ENCODE measurements at places on chromosomes 6 and 20.

- no peak for DNase-seq
Observed at GRCh38 chr6:166772518-166772917, 145.5 kb upstream of the RPS6KA2 start.

GRCh38 chr6:130602151-130602770 is 224.9 kb upstream of the SMLR1 start:
- peak; percentile 96 for DNase-seq

DNA sequence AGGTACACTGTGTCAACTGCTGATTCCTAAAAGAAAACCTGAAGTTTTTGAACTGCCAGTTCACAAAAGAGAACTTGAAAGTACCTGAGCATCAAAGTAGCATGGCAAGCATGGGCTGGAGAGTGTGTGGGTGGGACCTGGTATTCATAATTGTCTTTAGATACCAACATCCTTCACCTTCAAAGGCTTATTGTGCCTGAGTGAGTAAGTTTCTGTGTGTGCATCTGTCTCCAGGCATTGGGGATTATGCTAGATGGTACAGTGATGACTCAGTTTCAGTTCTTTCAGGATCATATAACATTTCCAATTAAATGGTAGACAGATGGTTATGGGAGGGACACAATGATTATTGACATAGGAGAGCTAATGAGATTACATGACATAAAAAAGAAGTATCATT is 238.5 kb downstream of the ZFAND3 start:
- DNase-seq = no peak

- no peak for DNase-seq
Observed at GRCh38 chr6:18931086-18931485, 543.9 kb downstream of the RNF144B start.

GRCh38 chr6:144723431-144723830 is 438.3 kb downstream of the UTRN start:
- DNase-seq = no peak

GRCh38 chr6:49540614-49541013 is 9.9 kb upstream of the C6orf141 start:
- no peak for DNase-seq

DNA sequence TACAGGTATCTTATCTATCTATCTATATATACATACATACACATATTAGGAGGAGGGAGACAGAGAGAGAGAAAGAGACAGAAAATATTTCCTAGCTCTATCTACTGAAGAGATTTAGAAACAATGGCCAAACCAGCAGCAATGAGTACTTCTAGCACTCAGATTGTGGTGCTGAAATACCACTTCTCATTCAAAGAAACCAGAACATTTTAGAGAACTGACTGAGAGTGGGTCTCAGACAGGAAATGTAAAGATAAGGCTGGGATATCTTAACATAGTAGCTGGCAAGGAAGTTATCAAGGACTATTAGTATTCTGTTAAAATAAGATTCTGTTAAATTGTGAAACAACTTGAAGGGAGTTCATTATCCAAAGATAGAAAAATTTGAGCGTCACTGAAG is 57.0 kb downstream of the DNAAF9 start:
- DNase-seq = no peak

DNA sequence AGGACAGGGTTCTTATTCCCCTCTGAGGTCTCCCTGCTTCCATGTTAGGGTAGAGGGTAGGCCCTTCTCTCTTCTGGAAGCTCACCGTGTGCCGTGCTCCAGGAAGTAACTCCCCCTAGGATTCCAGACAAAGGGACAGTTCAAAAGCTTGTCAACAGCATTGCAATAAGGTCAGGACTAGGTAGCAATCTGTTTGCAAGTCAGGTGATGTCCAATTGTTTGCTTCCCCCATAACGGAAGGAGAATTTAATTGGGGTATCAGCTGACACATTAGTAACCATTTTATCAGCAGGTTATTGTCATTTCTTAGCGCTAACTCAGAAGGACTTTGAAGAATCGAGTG is 41.9 kb downstream of the SYNJ2 start:
- DNase-seq = no peak

DNA sequence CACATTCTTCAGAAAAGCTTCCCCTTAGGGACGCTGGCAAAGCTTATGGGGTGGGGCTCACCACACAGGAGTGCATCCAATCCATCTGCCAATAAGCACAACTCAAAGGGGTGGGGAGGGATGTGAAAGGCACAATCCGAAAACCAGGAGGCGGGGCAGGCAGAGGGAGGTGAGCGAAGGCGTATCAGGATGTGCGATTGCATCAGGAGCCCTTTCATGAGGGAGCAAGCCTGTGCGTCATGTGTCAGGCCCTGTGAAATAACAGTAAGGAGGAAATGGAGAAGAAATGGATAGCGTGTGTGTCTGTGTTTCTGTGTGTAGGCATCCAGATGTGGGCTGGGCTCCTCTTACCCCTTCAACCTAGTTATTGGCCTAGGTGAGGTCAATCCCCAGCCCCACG is 382.4 kb upstream of the CDH4 start:
- DNase-seq = no peak

DNA sequence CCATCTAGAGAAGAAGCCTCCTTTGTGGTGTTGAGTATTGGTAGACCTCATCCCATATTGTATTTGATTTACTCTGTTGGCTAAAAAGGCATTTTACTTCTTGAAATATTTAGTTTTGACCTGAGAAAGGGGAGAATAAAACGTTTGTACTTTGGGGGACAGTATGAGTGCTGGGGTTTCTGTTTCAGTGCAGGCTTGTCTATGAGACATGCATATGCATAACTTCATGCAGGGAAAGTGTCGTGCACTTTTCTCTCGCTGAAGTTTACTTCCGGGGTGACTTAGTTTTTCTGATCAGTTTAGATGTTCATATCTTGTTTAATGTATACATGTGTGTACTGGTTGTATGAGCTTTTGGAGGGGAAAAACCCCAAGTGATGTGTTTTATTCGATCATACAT is 59.5 kb downstream of the UTRN start:
- no peak for DNase-seq

DNA sequence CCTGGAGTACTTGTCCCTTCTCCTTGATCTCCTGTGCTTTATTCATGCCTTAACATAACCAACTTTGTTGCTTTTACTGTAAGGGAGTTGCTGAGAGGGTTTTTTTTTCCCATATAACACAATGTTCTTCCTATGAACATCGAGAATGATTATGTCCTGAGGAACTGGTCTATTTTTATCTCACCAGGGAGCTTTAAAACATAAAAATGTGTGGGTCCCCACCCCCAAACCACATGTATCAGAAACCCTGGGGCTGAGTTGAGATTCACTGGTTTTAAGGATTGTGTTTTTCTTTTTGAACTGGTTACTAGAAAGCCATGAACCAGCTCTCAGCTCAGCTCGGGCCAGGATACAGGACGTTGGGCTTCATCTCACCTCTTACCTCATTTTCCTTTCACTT is 118.5 kb upstream of the JAG1 start:
- no peak for DNase-seq

DNA sequence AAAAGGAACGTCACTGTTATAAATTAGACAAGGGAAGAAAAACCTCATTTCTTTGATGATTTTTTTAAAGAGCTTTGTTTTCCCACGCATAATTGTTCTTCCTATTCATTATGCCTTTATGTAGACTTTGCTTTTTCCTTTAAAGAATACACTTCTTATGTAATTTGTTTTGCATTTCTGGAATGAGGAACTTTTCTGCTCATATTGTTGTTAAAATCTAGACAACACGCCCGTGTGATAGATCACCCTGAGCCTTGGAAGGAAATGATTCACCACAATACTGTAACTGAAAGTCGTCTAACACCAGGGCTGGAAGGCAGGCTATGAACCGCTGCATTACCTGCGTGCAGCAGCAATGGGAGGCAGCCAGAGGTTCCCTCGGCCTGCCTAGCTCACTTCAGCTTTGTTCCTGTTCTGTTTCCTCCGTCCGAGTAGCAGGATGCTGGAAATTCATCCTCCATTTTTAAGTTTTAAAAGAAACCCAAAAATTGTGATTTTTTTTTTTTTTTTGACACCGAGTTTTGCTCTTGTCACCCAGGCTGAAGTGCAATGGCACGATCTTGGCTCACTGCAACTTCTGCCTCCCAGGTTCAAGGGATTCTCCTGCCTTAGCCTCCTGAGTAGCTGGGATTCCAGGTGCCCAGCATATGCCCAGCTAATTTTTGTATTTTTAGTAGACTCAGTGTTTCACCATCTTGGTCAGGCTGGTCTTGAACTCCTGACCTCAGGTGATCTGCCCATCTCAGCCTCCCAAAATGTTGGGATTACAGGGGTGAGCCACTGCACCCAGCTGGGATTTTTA is 49.6 kb upstream of the ZNF217 start:
- no peak for DNase-seq

DNA sequence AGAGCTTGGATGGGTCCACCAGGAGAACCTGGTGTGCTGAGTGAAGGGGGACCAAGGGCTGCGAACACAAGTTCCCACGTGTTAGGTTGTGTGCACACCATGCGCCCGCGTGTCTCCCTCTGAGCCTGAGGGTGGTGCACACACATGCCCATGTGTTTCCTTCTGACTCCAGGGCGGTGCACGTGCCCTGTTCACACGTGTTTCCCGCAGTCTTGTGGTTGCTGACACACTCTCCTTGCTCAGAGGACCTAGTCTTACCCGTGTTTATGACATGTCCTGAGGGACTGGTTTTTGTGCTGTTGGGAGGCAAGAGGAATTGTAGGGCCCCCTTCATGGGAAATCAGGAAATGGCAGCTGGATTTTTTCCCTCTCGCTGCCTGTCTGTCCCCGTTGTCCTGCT is 36.3 kb upstream of the PCMTD2 start:
- DNase-seq = no peak

- no peak for DNase-seq
Observed at GRCh38 chr6:144360401-144360800, 75.3 kb downstream of the UTRN start.

- DNase-seq = no peak
Observed at GRCh38 chr6:85677234-85677956, 34.7 kb upstream of the SYNCRIP start.

- DNase-seq = no peak
Observed at GRCh38 chr6:159681191-159681880, 11.7 kb downstream of the SOD2 start.

GRCh38 chr6:98980819-98981218 is 33.1 kb upstream of the FBXL4 start:
- DNase-seq = no peak

- DNase-seq = no peak
Observed at GRCh38 chr6:90190752-90191395, 105.8 kb downstream of the BACH2 start.

DNA sequence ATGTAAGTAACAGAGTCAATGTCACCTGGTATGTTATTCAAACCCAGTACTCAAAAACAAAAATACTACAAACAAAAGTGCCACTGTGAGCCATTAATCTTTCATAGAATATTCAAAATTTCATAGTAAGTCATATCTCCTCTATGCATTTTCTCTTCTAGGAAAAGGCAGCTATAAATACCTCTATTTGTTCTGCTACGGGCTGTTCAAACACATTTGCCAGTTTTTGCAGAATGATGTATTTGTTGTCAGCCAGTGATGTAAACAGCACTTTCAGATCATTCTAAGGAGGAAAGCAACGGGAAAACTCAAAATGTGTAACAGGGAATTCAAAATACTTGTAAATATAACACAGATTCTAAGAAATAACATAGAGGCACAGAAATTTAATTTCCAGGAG is 388.2 kb downstream of the SYNE1 start:
- no peak for DNase-seq

DNA sequence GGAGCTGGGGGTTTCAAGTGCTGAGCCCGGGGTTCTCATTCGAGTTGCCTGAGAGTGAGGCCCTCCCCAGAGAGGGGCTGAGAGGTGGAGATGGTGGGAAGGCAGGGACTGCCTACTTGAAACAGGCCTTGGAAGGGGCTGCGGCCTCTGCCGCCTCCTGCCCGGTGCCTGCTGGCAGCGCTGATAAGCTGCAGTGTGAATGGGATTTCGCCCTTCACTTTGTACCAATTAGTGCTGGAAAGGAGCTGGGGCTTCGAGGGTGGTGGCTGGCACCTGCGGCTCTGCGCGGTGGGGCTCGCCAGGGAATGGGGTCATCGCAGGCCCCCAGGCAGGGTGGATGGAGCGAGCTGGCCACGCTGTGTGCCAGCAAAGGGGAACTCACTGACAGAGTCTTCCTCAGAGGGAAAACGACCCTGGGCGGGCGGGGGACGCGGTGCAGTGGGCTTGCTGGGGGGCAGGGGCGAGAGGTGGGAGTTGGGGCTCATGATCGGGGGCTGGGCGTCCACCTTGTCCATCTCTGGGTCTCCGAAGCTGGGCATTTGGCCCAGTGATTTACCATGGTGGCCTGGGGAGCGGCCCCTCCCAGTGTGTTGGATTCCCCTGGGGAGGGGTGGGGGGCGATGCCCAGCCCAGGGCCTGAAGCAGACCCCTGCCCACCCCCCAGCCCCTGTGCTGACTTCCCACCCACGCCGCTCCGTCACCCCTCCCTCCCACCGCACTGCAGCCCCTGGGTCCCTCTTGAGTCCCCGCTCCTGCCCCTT is 22.9 kb downstream of the COL20A1 start:
- DNase-seq = no peak

GRCh38 chr6:3808199-3808598 is 41.0 kb upstream of the FAM50B start:
- DNase-seq = no peak

DNA sequence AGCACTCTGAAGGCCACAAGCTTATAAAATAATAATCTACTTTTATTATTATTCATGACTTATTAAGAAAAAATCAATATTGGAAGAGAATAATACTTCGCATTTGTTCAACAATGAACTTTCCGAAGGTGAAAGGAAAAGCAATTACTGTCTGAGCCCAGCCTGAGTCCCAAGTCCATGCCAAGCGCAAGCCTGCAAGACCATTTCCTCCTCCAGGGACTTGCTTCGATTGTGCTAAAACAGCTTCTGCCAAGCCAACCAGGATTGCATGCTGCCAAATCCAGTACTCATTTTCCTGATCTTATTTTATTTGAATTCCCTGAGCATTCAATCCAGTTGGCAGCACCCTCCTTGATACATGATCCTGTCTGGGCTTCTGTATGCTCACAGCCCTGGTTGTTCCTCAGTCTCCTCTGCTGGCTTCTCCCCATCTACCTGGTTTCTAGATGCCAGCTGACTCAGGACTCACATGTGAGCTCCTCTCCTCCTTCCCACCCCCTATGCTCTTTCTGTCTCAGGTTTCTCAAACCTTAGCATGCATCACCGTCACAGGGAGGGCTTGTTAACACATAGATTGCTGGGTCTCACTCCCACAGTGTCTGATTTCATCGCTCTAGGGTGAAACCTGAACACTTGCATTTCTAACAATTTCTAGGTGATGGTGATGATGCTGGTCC is 55.9 kb upstream of the PSMF1 start:
- DNase-seq = no peak

GRCh38 chr20:34570859-34571306 is 12.4 kb downstream of the MAP1LC3A start:
- DNase-seq = peak; percentile 28

GRCh38 chr6:161264181-161264580 is 9.7 kb downstream of the AGPAT4 start:
- DNase-seq = no peak

DNA sequence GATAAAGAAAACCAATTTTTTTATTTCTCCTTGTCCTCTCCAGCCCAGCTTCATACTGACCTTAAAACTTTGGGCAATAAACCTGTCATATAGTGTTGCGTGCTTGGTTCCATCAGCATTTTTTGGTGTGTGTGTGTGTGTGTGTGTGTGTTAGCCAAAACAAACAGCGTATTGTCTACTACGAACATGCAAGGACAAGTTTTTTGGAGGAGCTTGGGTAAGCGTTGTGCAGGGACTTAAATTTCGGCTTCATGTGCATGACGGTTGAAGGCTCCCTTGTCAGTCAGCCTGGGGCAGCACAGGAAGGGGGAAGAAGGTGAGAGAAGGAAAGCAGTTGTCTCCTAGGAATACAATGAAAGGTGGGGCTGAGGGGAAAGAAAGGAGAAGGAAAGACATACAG is 62.0 kb upstream of the PAX1 start:
- DNase-seq = no peak

GRCh38 chr6:166615059-166615770 is 11.8 kb downstream of the RPS6KA2 start:
- DNase-seq = no peak

All from AG09309 (cell line).